ENCODE measurements at places on chromosomes 4 and X.
A peak's percentile ranks its signal among the peaks of the same experiment; 100 is the strongest.

DNA sequence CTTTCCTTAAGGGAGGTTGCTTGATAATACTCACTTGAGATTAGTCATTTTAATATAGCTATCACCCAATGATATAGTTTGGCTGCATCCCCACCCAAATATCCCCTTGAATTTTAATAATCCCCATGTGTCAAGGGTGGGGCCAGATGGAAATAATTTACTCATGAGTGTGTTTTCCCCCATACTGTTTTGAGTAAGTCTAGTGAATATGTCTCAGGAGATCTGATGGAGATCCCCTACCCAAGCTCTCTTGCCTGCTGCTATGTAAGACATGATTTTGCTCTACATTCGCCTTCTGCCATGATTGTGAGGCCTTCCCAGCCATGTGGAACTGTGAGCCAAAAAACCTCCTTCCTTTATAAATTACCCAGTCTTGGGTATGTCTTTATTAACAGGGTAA is 539.7 kb upstream of the GRID2 start:
- DNase-seq, result no peak

- no peak for DNase-seq
Measured at GRCh38 chr4:12110627-12111026, 681.9 kb upstream of the HS3ST1 start.

DNA sequence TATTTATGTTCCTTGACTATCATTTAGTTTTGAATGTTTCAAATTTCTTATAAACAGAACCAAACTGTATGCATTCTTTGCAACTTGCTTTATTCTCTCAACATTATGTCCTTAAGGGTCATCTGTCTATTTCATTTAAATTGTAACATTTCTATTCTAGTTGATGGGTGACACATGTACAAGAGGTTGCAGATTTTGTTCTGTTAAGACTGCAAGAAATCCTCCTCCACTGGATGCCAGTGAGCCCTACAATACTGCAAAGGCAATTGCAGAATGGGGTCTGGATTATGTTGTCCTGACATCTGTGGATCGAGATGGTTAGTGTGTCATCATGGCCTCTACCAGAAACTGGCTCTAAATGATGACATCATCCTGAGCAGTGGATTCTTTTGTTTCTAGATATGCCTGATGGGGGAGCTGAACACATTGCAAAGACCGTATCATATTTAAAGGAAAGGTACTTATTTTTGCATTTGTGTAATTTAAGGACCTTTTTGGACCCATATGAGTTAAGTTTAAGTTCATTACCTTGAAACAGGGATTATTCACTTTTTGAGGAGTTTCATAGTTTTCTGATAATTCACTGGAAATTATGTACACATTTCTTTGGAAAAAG is 6.1 kb downstream of the LIAS start:
- peak; percentile 90 for DNase-seq

DNA sequence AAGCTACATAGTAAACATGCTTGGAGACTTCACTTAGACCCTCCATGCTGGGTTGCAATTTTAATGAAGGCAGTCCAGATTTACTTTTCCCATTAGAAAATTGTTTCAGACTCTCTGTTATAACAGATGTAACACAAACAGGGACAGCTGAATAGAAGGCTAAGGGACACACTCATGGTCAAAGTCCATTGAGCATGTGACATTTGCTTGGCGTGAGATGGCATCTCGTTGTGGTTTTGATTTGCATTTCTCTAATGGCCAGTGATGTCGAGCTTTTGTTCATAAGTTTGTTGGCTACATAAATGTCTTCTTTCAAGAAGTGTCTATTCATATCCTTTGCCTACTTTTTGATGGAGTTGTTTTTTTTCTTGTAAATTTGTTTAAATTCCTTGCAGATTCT is 358.2 kb upstream of the CLNK start:
- no peak for DNase-seq

DNA sequence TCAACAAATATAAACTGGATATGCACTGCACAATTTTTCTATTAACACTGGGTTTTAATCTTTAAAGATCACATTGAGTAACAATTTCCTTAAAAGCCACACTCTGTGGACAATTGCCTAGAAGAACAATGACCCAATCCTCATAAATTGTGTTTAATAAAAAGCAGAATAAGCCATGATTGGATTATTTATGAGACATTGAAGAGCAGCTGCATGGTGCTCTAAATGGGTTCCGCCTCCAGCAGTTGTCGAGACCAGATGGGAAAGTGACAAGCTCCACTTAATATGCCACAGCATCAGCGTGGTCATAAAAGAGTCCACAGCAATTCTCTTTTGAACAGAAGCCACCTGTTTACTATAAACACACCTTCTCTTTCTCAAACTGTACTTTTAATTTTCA is 635.2 kb upstream of the FRG1 start:
- DNase-seq, result no peak

GRCh38 chr4:81378386-81378785 is 93.3 kb downstream of the RASGEF1B start:
- DNase-seq, result no peak

GRCh38 chr4:10273030-10273429 is 156.4 kb upstream of the WDR1 start:
- DNase-seq, result no peak

GRCh38 chr4:104365618-104366017 is 129.1 kb downstream of the CXXC4 start:
- no peak for DNase-seq

GRCh38 chr4:86847571-86847970 is 1.6 kb downstream of the SLC10A6 start:
- no peak for DNase-seq

DNA sequence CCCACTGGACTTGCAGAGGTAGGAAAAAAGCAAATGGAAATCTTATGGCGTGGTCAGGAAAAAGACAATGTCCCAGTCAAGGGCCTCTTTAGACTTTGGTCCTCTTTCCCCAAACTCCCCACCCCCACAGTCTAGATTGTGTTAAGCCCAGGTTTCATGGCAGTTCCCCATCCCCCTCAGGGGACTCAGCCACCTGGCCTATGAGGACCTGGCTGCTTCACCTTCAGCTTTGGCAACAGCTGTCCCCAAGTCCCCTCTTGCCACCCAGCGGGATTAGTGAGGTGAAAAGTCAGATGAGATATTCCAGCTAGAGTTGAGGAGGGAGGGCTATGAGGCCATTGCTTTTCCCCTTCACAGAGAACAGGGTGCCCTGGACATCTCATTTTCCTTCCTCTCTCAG is 457 bp downstream of the RIPPLY1 start:
- DNase-seq, result no peak

DNA sequence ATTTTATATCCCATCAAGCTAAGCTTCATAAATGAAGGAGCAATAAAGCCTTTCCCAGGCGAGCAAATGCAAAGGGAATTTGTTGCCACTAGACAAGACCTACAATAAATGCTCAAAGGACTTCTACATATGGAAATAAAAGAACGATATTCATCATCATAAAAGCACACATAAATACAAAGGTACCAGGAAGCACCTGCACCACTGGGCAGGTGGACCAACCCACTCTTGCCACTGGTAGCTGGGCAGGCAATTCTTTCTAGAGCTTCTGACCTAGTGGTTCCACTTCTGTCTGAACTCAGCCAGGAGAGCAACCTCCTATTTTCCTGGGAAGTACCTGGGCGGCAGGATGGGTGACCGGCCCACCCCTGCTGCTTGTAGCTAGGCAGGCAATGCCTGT is 237.2 kb upstream of the ITM2A start:
- no peak for DNase-seq

DNA sequence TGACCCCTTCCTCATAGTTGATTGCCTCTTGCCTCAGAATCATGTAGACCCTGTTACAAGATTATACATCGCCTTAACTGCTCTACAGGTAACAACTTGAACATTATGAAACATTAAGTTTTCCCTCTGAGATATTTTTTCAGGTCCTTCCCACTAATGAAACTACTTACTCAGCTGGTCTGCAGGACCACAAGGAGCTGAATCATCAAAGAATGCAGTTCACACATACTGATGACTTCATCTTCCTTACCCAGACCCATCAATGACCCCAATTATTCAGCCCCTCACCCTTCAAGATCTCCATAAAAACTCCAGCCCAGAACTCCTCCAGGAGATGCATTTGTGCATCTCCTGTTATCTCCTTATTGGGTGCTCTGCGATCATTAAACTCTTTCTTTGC is 720.9 kb downstream of the RAPGEF2 start:
- DNase-seq, result no peak

GRCh38 chrX:45852884-45853283 is 652.2 kb upstream of the DIPK2B start:
- peak; percentile 54 for DNase-seq

- no peak for DNase-seq
Measured at GRCh38 chr4:4693755-4694295, 152.0 kb upstream of the STX18 start.

DNA sequence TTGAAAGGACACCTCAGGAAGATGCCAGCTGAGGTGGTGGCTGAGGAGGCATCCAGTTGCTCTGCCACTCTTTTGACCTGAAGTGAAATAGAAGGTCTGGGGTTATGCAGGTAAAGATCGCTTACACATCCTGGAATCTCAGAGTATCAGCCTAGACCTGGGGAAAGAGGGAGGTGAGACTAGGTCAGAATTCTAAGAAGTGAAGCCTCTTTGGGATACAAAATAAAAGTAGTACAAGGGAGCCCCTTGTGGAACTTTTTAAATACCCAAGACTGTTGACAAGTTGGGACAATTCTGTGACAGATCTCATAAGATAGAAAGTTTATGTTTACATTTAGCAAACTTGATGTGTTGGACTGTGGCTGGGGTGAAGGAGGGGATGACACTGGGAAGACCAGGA is 263.1 kb downstream of the SPRY1 start:
- no peak for DNase-seq

- no peak for DNase-seq
Measured at GRCh38 chrX:3066555-3066954, 25.3 kb downstream of the ARSF start.

- DNase-seq, result peak; percentile 92
Measured at GRCh38 chr4:186297013-186297645, 31.1 kb downstream of the F11 start.
